ENCODE measurements at places on chromosomes 6 and 20. TPM values are rescaled to one million over a fixed set of nuclear protein-coding genes. Genes with fewer than 3 reads are reported as not detected.

DNA sequence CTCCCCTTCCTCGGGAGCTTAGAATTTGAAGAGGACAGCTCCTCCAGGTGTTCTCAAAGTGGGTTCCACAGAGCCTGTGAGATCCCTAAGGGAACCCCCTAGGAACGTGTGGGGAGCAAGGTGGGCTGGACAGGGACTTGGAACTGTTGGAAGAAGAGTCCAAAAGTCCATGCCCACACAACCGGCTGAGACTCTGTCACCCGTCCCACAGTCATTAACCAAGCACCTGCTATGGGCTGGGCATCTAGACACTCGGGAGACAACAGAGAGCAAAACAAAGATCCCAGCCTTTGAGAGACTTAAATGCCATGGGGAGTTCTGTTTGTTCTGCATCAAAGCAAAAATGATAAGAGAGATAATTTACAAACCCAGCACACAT, 51.9 kb upstream of the SAYSD1 start:
- no peak overlapping the region for H3K27ac ChIP-seq
- H3K36me3 ChIP-seq = no peaks in the 10 kb centered on the region
- no peak for DNase-seq
- H3K4me3 ChIP-seq = no peak overlapping the region
- H3K4me1 ChIP-seq = no peaks in the 10 kb centered on the region

- DNase-seq = no peak
- no peaks in the 10 kb centered on the region for H3K27me3 ChIP-seq
- no peak overlapping the region for H3K4me3 ChIP-seq
- H3K27ac ChIP-seq = peak overlapping the region; percentile 91
Observed at GRCh38 chr20:50285376-50286173, 94.9 kb downstream of the CEBPB start.

The SYS1 gene
- 20.5 TPM for total RNA-seq

- no peaks in the 10 kb centered on the region for H3K36me3 ChIP-seq
- no peak for DNase-seq
- no peak overlapping the region for H3K4me3 ChIP-seq
- no peak overlapping the region for H3K27ac ChIP-seq
Observed at GRCh38 chr6:44733126-44733525, 345.6 kb downstream of the CDC5L start.

DNA sequence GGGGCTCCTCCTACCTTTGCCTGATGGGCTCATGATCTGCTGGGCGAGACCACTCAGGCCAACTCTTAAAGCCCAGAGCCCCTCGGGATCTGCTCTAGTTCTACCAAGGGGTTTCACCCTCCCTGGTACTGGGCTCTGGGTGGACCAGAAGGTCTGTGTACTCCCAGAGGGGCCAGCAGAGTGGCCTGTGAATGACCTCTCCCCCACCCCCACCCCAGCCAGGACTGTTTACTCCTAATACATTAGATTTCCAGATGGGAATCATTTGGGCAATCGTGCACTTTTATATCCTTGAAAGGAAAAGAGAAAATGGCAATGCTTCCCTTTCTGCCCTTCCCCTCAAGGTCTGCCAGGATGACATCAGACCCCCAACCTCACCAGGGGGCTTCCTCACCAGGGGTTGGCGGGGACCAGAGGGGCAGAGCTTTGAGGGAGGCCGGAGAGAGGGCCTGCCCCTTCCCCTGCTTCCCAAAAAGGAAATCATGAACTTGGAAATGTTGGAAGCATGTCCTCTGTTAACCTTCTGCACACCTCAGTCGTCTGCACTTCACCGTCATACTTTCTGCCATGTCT, 37.1 kb upstream of the PMEPA1 start:
- H3K27ac ChIP-seq = no peak overlapping the region
- H3K27me3 ChIP-seq = peaks cover 52% of the 10 kb centered on the region
- H3K4me3 ChIP-seq = no peak overlapping the region
- peaks cover 11% of the 10 kb centered on the region for H3K4me1 ChIP-seq

The PTK6 gene
- total RNA-seq = 6.7 TPM

GRCh38 chr20:22578221-22579118, 5.9 kb downstream of the FOXA2 start:
- no peaks in the 10 kb centered on the region for H3K27me3 ChIP-seq
- H3K4me1 ChIP-seq = no peaks in the 10 kb centered on the region
- no peak overlapping the region for H3K27ac ChIP-seq
- no peak overlapping the region for H3K4me3 ChIP-seq

DNA sequence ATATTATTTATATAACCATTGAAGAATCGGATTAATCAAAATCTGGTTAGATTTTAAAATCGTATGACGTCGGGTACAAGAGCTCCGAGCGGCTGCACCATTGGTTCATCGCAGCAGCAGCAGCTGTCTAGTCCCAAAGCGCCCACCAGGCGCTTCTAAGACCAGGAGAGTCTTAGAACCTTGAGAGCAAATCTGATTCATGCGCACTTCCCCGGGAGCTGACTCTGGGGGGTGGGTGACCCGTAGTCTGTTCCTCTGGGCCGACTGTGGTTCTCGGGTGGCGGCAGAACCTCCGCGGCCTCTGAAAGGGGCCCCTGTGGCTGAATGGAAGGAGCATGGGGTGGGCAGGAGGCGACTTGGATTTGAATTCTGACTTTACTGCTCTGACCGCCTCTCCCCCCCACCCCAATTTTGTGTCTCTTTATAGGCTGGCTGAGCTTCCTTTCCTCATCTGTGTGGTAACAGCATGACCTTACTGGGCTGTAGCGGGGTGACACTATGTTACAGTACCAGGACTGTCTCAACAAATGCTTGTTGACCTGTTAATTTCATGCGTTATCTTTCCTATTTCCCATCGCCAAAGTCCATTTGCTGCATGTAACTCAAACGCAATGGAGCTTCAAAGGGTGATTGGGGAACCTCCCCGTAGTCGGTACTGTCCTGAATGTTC, 119.7 kb downstream of the RTN4IP1 start:
- no peaks in the 10 kb centered on the region for H3K27me3 ChIP-seq
- H3K4me3 ChIP-seq = no peak overlapping the region
- H3K27ac ChIP-seq = no peak overlapping the region
- no peaks in the 10 kb centered on the region for H3K36me3 ChIP-seq
- DNase-seq = no peak

DNA sequence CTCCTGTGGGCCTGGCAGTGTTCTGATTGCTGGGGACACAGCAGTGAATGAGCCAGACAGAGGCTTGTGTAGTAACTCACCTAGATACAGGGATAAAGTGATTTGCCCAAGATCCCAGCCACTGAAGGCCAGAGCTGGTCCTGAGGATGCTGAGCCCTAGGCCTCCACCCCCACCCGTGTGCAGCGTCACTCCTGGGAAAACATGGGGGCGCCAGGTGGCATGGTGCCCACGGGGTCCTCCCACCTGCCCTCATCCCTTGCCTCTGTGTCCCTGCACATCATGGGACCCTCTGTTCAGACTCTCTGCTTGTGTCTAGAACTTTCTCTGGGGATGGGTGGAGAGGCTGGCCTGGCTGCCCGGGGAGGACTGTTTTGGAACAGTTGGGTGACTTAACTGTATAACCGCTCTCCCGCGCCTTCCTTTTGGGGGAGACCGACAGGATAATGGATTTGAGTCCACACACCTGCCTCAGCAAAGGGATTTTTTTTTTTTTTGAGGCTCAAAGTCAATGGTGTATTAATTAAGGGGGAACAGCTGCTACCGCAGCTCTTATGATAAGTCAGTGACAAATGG, 19.6 kb downstream of the LEMD2 start:
- H3K27me3 ChIP-seq = no peaks in the 10 kb centered on the region
- H3K4me3 ChIP-seq = no peak overlapping the region
- no peaks in the 10 kb centered on the region for H3K36me3 ChIP-seq
- H3K4me1 ChIP-seq = peaks cover 12% of the 10 kb centered on the region
- DNase-seq = no peak

- H3K27me3 ChIP-seq = peaks cover 27% of the 10 kb centered on the region
- H3K36me3 ChIP-seq = no peaks in the 10 kb centered on the region
- H3K27ac ChIP-seq = no peak overlapping the region
- H3K4me3 ChIP-seq = no peak overlapping the region
Observed at GRCh38 chr20:60054716-60055634, 96.8 kb downstream of the CDH26 start.

The DNMT3B gene
- total RNA-seq = 22.2 TPM

GRCh38 chr6:168985705-168986104, 267.9 kb downstream of the THBS2 start:
- no peaks in the 10 kb centered on the region for H3K36me3 ChIP-seq
- no peak for DNase-seq
- no peak overlapping the region for H3K27ac ChIP-seq
- no peaks in the 10 kb centered on the region for H3K27me3 ChIP-seq
- H3K4me3 ChIP-seq = no peak overlapping the region
- H3K4me1 ChIP-seq = no peaks in the 10 kb centered on the region

DNA sequence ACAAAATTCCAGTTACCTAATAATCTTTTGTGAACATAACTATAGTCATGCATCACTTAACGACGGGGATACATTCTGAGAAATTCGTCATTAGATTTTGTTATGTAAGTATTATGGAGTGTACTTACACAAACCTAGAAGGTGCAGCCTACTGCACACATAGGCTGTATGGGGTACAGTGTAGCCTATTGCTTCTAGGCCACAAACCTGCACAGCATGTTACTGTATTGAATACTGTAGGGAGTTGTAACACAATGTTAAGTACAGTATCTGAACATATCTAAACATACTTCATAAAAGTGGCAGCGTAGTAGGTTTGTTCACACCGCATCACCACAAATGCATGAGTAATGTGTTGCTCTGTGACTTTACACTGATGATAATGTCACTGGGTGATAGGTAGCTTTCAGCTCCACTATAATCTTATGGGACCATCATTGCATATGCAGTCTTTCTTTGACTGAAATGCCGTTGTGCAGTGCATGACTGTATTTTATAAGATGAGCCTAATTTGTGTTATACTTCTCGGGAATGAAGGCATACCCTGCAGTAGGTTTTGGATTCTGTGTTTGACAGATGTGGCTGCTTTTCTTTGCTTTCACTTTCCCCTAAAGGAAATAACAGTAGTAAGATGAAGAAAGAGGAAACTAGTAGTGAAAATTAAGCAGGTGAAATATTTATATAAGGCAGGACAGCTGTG, 365.6 kb downstream of the FARS2 start:
- H3K4me3 ChIP-seq = no peak overlapping the region
- H3K27me3 ChIP-seq = no peaks in the 10 kb centered on the region
- peaks cover 7% of the 10 kb centered on the region for H3K4me1 ChIP-seq
- DNase-seq = no peak

The BAK1 gene
- total RNA-seq = 18.9 TPM

DNA sequence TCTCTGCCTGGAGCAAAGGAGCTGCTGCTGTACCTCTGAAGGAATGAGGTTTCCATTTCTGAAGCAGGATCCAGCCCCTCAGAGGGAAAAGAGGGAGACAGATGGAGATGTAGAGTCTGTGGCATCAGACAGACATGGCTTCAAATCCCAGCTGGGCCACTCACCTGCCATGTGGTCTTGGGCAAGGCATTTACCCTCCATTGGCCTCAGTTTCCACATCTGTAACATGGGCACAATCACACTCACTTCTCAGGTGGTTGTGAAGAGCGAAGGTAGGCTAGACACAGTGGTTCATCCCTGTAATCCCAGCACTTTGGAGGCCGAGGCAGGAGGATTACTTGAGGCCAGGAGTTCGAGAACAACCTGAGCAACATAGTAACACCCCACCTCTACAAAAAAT, 32.4 kb upstream of the CCDC167 start:
- no peak overlapping the region for H3K27ac ChIP-seq
- no peaks in the 10 kb centered on the region for H3K4me1 ChIP-seq
- no peak overlapping the region for H3K4me3 ChIP-seq
- no peaks in the 10 kb centered on the region for H3K36me3 ChIP-seq

DNA sequence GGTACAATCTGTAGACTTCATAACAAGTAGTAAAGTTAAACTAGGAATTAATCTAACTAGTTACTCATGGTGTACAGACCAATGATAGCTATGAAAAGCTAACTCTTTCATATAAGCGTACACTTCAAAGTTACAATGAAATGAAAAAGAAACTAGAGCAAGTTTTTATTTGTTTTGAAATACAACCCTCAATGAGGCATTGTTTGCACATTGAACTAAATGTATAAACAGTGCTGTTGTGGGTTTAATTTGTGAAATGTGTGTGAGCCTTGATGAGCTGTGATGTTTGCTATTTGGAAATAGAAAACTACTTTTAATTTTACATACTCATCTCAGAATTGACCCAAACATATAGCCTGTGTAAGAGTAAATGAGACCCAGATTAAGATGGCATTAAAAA, 11.1 kb upstream of the EYA4 start:
- no peak for DNase-seq
- H3K27me3 ChIP-seq = no peaks in the 10 kb centered on the region
- no peaks in the 10 kb centered on the region for H3K36me3 ChIP-seq
- no peak overlapping the region for H3K27ac ChIP-seq

- no peaks in the 10 kb centered on the region for H3K36me3 ChIP-seq
- H3K27me3 ChIP-seq = no peaks in the 10 kb centered on the region
- no peak for DNase-seq
- H3K27ac ChIP-seq = no peak overlapping the region
- no peak overlapping the region for H3K4me3 ChIP-seq
- H3K4me1 ChIP-seq = no peaks in the 10 kb centered on the region
Observed at GRCh38 chr6:145087034-145087433, 648.3 kb downstream of the EPM2A start.

- H3K4me3 ChIP-seq = no peak overlapping the region
- no peaks in the 10 kb centered on the region for H3K36me3 ChIP-seq
- no peak overlapping the region for H3K27ac ChIP-seq
- no peaks in the 10 kb centered on the region for H3K27me3 ChIP-seq
- no peaks in the 10 kb centered on the region for H3K4me1 ChIP-seq
Observed at GRCh38 chr20:39259010-39259803, 297.1 kb downstream of the DHX35 start.

GRCh38 chr20:31494131-31494530, 19.0 kb downstream of the REM1 start:
- H3K36me3 ChIP-seq = no peaks in the 10 kb centered on the region
- H3K27me3 ChIP-seq = no peaks in the 10 kb centered on the region
- H3K4me1 ChIP-seq = 0 out of 2 replicates have a peak, but pooled peaks cover 6% of the 10 kb centered on the region
- H3K4me3 ChIP-seq = no peak overlapping the region
- no peak overlapping the region for H3K27ac ChIP-seq
- DNase-seq = peak; percentile 77

DNA sequence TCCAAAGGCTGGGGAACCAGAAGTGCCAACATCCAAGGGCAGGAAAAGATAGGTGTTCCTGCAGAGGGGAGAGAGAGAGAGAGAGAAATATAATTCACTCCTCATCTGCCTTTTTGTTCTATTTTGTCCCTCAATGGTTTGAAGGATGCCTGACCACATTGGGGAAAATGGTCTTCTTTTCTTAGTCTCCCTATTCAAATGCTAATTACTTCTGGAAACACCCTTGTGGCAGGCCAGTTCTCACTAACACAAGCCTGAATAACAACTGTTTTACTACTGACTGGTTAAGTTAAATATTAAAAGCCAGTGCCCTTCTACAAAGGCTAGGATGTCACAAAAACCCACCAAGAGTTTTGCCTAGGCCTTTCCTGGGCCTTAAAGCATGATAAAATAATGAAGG, 425.4 kb upstream of the HTR1E start:
- no peaks in the 10 kb centered on the region for H3K27me3 ChIP-seq
- DNase-seq = no peak
- no peak overlapping the region for H3K27ac ChIP-seq
- no peak overlapping the region for H3K4me3 ChIP-seq
- no peaks in the 10 kb centered on the region for H3K4me1 ChIP-seq

The ZHX3 gene
- total RNA-seq = 13.3 TPM

The SYNGAP1 gene
- 11.5 TPM for total RNA-seq

GRCh38 chr6:25035174-25035511, 99.4 kb upstream of the RIPOR2 start:
- H3K36me3 ChIP-seq = no peaks in the 10 kb centered on the region
- DNase-seq = no peak
- H3K27me3 ChIP-seq = no peaks in the 10 kb centered on the region
- no peak overlapping the region for H3K27ac ChIP-seq

- H3K4me1 ChIP-seq = no peaks in the 10 kb centered on the region
- no peak for DNase-seq
- H3K27ac ChIP-seq = no peak overlapping the region
Observed at GRCh38 chr6:152976749-152977148, 6.1 kb downstream of the FBXO5 start.

The SLC17A1 gene
- total RNA-seq = not detected

Measured in HCT116 (cell line).